Uterus (tissue), 4 donors: ENCODE measurements at places on chromosomes 1 and 21. TPM values are rescaled to one million over a fixed set of nuclear protein-coding genes. Genes with fewer than 3 reads are reported as not detected.

The ETS2 gene
- 72.6 TPM for total RNA-seq

The RHD gene
- total RNA-seq = 1.5 TPM

The PLEKHA6 gene
- 5.9 TPM for total RNA-seq

The ARTN gene
- 2.7 TPM for total RNA-seq

The OR2T4 gene
- total RNA-seq = not detected

The KRTAP13-3 gene
- total RNA-seq = not detected

The FAM131C gene
- not detected for total RNA-seq

The CCT8 gene
- 90.4 TPM for total RNA-seq

The SPRR2F gene
- total RNA-seq = 2.8 TPM

The OBSCN gene
- 53.2 TPM for total RNA-seq

DNA sequence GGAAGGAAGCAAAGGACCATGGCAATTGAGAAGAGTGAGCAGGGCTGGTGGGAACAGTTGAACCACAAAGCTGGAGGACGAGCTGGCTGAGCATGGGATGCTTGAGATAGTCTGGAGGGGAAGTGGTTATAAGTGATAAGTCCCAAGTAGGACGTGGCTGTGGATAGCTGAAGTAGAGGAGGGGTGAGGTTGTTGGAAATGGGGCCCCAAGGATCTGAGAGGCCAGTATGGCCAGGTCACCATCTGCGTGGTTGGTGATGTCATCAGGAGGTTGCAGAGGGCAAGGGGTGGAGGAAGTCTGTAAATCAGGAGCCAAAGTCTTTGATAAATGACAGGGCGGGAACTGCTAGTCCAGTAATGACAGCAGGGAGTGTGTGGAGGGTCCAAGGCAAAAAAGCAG is 11.0 kb upstream of the REN start:
- no peak for DNase-seq

DNA sequence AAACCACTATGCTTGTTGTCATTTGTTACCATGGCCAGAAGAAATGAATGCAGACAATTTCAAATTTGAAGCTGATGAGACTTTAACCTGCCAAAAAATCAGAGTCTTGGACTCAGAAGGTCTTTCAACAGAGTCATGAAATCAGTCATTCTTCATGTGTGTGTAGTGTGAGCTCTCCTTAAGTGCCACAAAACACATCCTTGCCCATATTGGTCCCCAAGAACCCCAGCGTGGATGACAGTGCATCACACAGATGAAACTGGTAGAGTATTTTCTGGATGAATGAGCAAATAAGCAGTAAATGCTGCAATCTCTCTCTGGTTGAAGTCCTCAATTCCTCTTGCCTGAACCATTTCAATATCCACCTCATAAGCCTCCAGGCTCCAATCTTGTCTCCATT is 28.7 kb upstream of the ETS2 start:
- DNase-seq = no peak

DNA sequence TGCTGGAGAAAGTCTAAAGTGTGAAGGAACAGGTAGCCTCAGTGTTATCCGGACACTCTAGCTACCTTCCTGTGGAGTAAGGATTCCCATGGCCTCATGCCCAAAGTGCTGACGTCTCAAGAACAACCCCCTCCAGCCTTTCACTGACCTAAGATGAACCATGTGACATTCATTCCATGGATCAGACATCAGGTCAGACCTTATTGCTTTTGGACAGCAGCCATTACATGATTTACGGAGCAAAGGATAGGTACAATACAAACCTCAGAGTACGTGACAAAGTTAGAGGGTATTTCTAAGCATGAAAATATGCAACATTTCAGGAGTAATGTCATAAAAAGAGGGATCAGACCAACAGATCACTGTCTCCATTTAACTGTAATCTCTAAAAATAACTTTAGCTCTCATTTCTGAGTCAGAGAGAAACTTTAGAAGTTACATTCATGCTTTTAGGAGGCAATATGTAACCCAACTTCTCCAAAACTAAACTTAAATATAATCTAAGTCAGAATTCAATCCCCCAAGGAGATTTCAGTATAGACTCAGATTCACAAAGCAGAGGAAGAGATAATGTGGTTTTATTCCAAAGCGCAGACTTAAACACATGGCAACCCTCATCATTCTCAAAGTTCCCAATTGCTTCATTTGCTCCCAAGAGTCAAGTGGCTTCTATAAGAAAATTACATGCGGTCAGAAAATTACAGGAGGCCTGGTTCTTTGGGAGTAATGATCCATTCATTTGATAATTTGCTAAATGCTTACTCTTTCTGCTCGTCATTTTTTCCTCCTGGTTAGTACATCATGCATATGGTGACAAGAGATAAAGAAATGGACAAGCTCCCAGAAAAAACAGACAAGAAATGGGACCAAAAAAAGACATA is 280.4 kb downstream of the SETD4 start:
- no peak for DNase-seq

DNA sequence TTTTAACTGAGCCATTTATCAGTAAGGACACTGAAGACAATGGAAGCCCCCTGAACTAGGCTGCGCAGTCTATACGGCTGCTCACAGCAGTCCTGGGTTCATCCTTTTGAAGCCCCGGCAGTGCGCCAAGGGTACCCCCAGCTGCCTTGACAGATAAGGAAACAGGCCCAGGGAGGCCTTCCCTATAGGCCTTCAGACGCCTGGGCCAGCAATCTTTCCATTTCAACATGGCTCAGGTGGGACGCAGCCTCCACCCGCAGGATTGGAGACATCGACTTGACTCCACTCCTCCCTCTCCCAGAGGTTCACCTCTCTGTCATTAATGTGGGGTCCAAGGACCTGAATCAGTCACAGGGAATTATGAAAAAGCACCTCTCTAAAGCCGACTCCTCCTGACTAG is 2.8 kb upstream of the LYPD8 start:
- DNase-seq = no peak

- no peak for DNase-seq
Observed at GRCh38 chr1:160520999-160521398, 2.1 kb downstream of the SLAMF6 start.

GRCh38 chr1:150236614-150237100 is 745 bp upstream of the ANP32E start:
- no peak for DNase-seq

- no peak for DNase-seq
Observed at GRCh38 chr1:116434849-116435248, 61.8 kb downstream of the ATP1A1 start.

- no peak for DNase-seq
Observed at GRCh38 chr21:18661842-18662241, 258.3 kb upstream of the TMPRSS15 start.

- no peak for DNase-seq
Observed at GRCh38 chr1:115606305-115606704, 35.5 kb upstream of the VANGL1 start.

DNA sequence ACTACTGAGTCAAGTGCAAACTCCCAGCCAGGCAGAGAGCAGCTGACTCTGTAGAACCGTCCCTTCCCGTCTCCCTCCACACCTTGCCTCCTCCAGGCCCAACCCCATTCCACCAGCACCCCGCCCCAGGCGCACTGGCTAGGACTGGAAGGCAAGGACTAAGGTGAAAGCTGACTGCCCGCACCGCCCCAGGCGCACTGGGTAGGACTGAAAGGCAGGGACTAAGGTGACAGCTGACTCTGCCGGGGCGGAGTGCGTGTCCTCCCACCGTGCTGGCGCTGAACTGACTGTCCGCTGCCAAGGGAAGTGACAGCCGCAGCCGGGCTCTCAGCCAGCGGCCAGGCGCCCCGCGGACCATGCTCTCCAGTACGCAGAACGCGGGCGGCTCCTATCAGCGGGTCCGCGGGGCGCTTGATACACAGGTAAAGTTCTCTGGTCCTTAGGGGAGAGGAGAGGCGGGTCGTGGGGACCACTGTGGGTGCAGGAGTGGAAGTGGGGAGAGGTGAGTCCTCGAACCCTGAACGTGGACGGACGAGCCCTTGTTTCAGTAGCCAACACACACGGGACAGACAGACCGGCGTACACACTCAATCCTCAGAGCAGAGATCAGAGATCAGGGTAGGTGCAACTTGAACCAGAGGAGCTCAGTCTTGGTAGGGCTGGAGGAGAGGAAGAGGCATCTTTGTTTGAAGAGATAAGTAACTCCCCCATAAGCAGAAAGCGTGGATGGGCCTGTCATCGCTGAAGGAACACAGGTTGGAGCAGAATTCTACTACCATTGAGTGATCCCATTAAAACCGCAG is 58.0 kb downstream of the RBM11 start:
- DNase-seq = no peak

DNA sequence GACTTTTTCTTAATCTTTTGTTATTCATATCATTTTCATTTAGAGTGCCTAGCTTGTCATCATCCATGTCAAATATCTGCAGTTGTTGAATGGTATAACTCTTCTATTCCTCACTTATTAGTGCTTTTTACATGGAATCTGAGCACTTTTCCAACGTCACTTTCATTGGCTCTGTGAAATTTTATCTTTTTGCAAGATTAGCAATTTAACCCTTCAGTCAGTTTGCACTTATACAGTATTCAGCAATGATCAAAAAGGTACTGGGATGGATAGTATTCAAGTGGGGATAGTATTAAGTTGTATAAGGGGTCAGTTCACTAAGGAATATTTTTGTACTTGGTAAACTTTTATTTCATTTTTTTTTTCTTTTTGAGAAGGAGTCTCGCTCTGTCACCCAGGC is 150.0 kb downstream of the RASAL2 start:
- no peak for DNase-seq

- DNase-seq = no peak
Observed at GRCh38 chr1:211591980-211592493, 13.1 kb upstream of the SLC30A1 start.

- no peak for DNase-seq
Observed at GRCh38 chr1:166911624-166912023, 35.6 kb upstream of the TADA1 start.

DNA sequence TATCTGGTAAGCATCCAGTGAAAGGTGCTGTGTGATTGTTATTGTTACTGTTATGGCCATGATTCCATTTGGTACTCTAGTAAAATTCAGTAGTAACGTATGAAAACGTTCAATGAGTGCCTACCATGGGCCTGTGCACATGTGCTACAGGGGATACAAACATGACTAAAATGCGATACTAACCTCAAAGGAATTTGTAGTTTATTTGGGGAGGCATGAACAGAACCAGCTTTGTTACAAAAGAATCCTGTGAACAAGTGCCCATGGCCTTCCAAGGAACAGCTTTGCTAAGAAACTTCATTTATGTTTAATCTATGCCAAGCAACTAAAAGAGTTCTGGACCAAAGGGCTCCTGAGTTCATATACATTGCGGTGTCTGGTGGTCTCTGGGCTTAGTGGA is 28.7 kb downstream of the PTGFR start:
- no peak for DNase-seq

- DNase-seq = no peak
Observed at GRCh38 chr1:160579216-160579701, at the start of gene CD84. Gene CD84, minus strand, starts transcription at chr1:160579496. Its CDS starts 59 bp downstream, at chr1:160579437.

DNA sequence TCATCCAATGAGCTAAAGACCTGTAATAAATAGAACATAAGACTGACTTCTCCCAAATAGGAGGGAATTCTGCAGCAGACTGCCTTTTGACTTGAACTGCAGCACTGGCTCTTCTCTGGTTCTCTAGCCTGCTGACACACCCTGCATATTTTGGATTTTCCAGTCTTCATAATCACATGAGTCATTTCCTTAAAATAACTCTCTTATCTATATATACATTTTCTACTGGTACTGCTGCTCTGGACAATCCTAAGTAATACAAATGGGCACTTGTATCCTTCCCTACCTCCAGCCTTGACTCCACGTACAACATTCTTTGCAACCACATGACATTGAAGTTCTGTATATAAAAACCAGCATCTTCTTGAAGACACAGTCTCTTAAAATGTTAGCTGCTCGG is 429.4 kb upstream of the TMPRSS15 start:
- no peak for DNase-seq

DNA sequence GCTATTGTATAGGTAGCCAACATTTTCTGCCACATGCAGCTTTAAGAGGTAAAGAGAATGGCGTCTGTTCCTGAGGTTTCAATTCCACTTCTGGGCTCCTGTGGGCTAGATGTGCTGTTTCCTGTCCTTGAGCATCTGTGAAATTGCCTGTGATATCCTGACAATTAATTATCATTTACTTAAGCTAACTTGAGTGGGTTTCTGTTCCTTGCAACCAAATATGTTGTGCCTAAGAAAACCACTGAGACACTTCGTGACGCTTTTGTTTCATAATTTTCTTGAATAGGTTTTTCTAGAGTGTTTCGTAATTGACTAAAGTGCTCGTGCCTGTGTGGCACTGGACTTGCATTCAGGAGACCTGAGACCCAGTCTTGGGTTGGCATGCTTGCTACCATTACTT is 127.3 kb upstream of the POU3F1 start:
- no peak for DNase-seq

DNA sequence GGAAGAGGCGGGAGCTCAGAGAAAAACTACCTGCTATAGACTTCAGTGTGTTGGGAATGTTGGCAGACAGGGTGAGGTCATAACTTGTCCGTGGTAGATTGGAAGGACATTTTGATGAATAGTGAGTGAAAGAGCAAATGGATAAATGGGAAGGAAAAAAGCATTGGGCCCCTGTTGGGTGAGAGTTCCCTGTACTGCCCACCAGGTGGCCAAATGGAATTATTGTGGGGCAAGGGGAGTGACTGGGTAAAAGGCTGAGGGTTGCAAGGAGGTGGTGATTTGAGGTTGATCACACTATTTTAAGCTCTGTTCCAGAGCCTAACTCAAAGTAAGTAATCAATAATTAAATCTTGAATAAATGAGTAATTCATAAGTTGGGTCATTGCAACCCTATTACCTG is 60.4 kb downstream of the MRPS6 start:
- no peak for DNase-seq

DNA sequence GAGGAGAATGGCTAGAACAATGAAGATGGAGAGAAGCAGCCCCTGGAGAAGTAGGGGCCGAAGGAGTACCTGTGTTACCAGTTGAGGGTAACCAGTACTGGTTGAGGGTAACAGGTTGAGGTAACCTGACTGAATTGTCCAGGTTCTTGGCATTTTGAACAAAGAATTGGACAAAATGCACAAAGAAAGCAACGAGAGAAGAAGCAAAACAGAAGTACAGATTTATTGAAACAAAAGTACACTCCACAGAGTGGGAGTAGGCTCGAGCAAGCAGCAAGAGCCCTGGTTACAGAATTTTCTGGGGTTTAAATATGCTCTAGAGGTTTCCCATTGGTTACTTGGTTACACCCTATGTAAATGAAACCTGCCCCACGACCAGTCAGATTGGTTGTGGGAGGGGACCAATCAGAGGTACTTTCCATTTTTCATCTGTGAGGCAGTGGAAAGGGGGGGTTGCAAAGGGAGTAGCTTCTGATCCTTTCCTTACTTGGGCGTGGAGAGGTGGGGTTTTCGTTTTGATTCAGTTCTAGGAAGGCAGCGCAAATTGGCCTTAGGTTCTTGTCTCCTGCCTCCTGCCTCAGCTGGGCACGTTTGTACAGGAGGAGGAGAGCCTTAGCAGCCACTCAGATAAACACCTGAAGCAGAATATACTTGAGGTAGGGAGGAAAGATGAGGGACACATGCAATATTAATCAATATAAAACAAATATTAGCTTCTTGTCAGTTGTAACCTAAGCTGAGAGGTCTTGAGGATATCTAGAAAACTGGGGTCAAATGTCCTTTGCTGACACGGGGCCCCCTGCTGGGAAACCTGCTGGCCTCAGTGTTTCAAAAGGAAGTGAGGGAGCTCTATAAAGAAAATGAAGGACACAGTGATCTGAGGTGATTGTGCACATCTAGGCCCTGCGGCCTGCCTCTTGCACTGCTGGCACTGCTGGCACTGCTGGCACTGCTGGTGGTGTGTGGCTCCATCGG is 14.3 kb upstream of the LSM10 start:
- no peak for DNase-seq
